ENCODE measurements at places on chromosomes 13 and 19.

DNA sequence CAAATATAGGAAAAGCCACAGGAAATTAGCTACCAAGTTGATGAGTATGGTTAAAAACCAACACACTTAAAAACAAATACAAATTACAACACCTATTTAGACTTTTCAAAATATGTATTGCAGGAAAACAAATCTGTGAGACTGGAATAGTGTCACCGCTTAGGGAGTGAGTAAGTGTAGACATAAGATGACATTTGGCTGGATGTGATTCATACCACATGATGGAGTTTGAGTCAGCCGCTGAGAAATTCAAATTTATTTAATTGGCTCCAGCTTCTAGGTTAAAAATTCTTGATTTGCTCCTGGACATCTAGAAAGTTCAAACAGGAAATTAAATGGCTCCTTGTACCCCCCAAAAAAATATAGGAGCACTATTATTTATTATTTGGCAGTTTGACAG, 531.7 kb downstream of the SLITRK1 start:
- DNase-seq: no peak

DNA sequence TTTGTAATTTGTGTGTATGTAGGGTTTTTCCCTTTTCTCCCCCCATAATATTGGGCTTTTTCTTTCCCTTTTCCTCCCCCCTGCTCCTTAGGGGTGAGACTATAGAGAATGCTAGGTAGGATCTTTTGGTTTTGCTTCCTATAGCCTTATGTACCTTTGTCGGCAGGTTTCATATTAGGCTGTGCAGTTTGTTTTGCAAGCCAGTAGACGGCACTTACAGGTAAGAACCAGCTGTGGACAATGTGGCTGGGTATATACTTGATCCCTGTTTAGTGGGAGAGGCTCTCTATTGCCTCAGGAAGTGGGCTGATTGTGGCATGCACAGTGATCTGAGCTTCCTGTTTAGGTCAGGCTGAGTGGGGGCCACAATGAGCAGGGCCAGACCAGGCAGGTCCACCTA, 359.2 kb upstream of the OBI1 start:
- no peak for DNase-seq

GRCh38 chr19:31880283-31880682, 465.1 kb upstream of the ZNF507 start:
- DNase-seq: no peak

DNA sequence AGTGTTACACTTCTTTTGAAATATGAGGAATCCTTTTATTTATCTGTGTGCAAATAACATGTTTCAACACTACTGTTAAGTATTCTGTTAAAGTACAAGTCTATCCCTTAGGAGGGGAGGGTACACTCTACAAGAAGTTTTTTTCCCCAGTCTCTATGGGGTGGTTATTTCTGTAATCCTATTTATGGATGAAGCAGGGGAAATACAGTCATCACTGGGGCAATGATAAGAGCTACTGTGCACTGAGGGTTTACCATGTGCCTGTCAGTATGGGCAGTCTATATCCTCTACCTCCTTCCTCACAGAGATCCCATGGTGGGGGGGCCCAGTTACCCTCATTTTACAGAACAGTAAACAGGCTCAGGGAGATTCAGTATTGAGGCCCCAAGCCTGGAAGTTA, 16.6 kb upstream of the TRIM13 start:
- DNase-seq: no peak

GRCh38 chr19:45502111-45502510, 3.9 kb downstream of the PPM1N start:
- no peak for DNase-seq

GRCh38 chr19:4811328-4812131, 20.0 kb downstream of the TICAM1 start:
- peak; percentile 85 for DNase-seq

DNA sequence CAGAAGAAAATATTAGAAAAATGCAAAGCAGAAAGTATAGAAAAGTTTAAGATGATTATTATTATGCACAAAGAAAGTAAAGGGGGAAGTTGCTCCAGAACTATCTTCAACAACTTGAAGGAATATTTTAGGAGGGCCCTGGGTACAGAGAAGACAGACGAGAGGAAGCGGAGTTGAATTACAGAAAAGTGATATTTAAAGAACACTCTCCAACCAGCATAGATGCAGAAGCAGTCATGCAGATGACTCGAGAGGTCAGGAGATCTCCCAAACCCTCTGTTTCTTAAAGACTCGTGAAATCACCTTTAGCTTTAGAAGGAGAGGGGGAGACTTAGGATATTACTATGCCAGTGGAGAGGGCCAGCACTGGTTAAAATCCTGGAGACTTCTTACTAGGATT, 8.5 kb upstream of the SHISA2 start:
- no peak for DNase-seq

- no peak for DNase-seq
These were observed 5.5 kb upstream of the SAE1 start for GRCh38 chr19:47124937-47125668.

DNA sequence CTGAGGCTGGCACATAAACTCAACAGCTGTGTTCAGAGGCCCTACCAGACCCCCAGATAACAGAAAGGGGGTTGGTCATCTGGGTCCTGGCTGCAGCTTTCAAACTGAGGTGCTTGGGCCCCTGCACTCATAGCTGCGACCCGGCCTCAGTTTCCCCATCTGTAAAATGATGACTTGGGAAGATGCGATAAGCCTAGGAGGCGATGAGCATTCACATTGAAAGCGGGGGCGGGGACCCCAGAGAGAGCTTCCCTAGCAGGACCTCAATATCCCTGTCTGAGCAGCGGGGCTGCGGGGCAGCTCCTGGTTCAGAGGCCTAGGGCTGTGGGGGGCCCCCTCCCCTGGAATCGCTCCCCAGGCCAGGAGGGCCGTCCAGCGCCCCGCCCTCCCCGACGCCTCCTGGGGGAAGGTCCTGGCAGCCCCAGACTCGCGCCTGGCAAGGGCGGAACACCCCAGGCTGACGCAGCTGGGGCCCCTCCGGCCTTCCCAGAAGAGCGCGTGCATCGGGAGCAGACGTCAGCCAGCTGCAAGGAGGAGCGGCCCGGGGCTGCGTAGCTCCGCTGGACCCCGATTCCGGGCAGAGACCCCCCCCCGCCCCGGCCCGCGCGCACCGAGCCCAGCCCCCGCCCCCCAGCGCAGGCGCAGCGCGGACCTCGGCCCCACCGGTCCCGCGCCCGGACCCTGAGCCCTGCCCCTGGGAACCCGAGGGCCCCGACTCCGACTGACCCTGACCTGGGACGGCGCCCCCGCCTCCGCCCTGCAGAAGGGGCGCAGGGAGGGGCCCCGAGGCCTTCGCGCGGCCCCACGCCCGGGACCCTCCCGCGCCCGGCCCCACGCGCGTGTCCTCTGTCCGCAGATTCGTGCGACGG, 3.5 kb downstream of the FSTL3 start:
- DNase-seq: peak; percentile 60

- no peak for DNase-seq
These were observed 33.4 kb downstream of the ZNF331 start for GRCh38 chr19:53571339-53571738.

DNA sequence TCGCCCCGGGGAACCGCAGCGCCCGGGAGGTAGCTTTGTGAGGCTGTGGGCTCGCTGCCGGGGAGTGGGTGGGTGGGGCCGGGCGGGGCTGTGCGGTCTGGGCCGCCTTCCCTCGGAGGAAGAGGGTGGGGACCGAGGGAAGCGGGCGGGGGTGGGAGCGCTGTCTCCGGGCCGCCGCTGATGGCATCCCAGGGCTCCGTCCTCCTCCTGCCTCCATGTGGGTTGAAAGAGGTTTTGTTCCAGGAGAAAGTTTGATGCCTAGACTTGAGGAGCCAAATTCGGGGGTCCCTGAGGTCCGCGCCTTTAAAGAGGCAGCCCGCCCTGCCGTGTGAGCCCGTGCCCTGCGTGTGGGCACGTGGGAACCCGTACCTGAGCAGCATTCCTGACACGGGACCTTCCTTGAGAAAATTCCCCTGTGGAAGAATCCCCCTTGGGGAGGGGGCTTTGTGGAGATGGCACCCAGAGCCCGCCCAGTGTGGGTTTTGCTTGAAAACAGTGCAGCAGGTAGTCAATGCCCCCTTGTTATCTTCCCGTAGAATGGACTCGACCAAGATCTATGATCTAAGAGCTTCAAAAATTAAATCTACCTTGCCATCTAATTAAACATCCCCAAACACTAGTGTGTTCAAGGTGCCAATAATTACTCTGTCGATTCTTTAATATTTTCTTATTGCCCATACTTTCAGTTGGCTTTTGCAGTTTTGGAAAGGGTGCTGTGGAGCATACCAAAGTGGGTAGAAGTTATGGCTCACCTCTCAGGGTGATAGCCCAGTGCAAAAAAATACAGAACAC, 107.8 kb downstream of the RXFP2 start:
- no peak for DNase-seq

GRCh38 chr19:50384685-50385535, 763 bp downstream of the POLD1 start:
- DNase-seq: no peak

DNA sequence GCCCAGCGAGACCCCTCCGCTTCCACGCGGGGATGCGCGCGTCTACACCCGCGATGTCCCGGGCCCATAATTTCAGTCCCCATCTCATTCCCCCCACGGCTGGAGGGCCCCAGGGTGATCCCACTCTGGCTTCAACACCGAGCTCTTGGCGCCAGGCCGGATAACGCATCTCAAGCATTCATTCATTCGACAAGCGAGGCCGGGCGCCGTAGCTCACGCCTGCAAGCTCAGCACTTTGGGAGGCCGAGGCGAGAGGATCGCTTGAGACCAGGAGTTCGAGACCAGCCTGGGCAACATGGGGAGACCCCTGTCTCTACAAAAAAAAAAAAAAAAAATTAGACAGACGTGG, 5.9 kb downstream of the ANGPTL6 start:
- DNase-seq: no peak

- no peak for DNase-seq
These were observed 10.3 kb upstream of the ZNF14 start for GRCh38 chr19:19743176-19743575.

- no peak for DNase-seq
These were observed 120.6 kb downstream of the ABCC4 start for GRCh38 chr13:95180513-95181245.

DNA sequence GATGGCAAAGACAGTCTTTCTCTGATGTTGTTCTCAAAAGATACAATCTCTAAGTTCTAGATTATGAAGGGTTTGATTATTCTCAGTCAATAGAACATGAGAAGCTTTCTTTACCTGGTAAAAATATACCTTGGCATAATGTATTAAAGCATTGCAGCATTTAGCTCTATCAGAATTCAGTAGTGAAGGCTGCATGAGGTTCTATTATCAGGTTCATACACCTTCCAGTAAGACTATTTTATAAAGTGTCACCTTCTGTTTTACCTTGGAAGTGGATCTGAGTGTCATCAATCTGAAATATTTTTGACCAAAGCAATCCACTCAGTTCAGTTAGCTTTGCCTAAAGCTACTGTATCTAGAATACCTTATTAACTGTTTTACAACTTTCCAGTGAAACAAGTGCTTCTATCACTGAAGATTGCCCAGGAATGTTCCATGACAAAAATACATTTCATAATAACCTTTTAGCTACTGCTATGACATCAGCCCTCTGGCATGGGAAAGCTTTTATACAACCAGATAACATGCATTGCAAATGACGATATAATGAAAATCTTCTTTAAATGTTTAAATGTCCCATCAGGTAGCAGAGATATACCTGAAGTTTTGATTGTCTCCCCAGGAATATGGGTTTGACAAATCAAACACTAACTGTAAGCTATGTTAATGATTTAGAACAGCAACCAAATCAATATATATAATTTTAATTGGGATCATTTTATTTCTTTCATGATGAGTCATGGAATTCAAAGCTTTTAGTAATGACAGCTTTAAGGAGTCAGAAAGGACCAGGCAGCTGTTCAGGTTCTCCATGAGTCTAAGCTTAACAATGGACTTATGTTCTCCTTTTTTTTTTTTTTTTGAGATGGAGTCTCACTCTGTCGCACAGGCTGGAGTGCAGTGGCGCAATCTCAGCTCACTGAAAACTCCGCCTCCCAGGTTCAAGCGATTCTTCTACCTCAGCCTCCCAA, 72.2 kb downstream of the UFM1 start:
- no peak for DNase-seq

DNA sequence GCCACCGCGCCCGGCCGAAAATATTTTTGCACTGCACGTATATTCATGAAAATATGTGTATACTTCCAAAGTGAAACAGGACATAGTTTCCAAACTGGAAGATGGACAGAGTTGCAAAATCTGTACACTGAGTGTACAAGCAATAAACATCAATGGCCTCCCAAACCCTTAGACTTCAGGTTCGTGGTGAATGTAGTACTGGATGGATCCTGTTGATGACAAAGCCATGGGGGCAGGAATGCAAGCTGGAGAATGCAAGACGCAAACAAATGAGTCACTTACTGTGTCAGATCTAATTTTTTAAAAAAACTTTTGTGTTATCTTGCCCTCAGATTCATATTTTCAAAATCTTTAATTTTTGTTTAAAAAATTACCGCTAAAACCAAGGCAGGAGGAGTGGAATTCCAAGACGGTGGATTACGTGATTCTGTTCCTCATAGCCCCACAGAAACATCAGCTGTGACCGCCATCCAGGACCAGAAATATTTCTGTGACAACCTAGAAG, 12.7 kb upstream of the LILRA2 start:
- DNase-seq: no peak

DNA sequence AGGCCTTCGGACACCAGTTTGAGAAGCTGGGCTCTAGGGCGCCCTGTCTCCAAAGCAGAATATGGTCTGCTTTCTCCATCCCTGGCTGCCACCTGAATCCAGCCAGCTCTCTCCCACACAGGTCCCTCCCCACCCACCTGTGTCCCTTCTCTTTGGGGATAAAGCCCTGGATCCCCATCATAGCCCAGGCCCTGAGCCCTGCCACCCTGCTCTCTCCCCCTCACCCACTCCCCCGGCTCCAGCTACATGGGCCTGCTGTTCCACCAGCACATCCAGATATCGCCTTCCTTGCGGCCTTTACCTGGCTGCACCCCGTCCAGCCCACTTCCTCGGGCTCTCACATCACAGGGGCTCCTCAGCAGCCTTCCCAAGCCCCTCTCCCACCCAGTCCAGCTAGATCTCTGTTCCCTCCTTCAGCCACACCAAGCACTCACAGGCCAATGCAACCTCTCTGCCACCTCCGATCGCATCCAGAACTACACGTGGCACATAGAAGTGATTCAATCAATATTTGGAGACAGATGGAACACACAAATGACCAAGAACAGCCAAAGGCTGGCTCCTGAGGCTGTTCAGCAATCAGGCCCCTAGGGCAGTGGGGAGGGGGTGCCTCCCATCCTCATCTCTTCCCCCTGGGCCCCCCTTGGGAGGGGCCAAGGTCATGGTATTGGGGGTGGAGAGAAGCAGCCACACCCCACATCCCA, 7.6 kb downstream of the AKT2 start:
- DNase-seq: no peak

GRCh38 chr19:8578642-8579265, 1.5 kb upstream of the MYO1F start:
- peak; percentile 72 for DNase-seq

DNA sequence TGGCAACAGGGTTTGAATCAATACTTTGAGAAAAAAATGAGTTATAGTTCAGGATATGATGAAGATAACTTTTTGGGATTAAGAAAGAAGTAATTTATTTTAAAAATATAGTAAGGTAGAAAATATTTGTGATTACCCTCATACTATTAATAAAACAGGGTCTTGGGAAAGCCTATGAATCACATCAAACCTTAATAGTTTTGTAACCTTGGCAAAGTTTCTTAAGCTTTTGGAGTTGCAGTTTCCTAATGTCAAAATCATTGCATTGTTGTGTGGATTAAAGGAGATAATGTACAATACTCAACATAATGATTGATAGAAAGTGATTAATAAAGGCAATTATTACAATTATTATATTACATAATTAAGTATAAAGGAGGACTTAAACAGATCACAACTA, 149.0 kb downstream of the LMO7 start:
- DNase-seq: no peak

- no peak for DNase-seq
These were observed 161.6 kb downstream of the ZIC5 start for GRCh38 chr13:99809926-99810325.

All from activated naive CD8-positive, alpha-beta T cell treated with anti-CD3 and anti-CD28 coated beads for 36 hours (primary cell).